ENCODE measurements at places on chromosomes 4 and X. TPM values are rescaled to one million over a fixed set of nuclear protein-coding genes. Genes with fewer than 3 reads are reported as not detected.

SHOX gene
- not detected for total RNA-seq

PNMA5 gene
- total RNA-seq: not detected

NHSL2 gene
- 12.3 TPM for total RNA-seq

FAM149A gene
- 9.8 TPM for total RNA-seq

TXK gene
- 8.1 TPM for total RNA-seq

PSMD10 gene
- total RNA-seq: 33.6 TPM

OTOP1 gene
- total RNA-seq: not detected

SPANXA1 gene
- total RNA-seq: not detected

CLTRN gene
- not detected for total RNA-seq

RAB41 gene
- total RNA-seq: not detected

RGN gene
- total RNA-seq: 4.7 TPM

EXOC1L gene
- not detected for total RNA-seq

MAGEE1 gene
- 3.4 TPM for total RNA-seq

ABLIM2 gene
- 15.5 TPM for total RNA-seq

- DNase-seq: no peak
These were observed 28.8 kb downstream of the ATP8A1 start for GRCh38 chr4:42627885-42628646.

DNA sequence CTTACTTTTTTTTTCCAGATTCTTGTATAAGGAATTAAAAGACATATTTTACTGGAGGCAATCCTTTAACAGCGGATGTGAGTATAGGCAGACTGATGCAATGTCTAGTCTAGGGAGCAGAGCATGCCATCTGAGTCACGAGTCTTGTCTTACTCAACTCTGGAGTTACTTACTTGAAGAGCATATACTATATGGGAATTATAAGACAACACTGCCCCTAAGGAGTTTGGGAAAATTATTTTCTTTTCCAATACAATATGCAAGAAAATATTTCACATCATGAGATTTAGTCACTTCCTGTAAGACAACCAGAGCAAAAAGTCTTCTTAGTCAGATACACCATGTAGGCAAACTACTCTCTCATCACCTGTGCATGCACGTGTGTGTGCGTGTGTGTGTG lies 537.3 kb upstream of the FTHL17 start:
- no peak for DNase-seq

GRCh38 chr4:117417856-117418255 lies 332.5 kb upstream of the TRAM1L1 start:
- no peak for DNase-seq

- DNase-seq: no peak
These were observed 607.5 kb downstream of the PACRGL start for GRCh38 chr4:21307709-21308108.

DNA sequence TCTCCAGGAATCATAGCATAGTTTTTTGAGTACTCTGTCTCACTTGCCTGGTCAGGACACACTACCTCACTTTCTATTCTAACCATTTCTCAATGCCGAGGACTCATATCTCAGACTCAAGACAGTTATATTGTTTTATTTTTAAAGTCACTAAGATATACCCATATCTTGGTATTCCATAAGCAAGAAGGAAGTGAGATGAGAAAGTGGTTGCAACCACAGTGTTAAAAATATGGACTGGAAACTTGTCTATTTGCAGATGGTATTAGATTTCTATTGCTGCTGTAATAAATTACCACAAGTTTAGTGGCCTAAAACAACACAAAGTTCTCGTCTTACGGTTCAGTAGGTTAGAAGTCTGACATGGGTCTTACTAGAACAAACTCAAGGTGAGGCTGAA lies 344.8 kb upstream of the MAGEB2 start:
- DNase-seq: no peak

- no peak for DNase-seq
These were observed 521.3 kb upstream of the ZFP42 start for GRCh38 chr4:187474238-187474637.

- no peak for DNase-seq
These were observed 121.1 kb downstream of the BANK1 start for GRCh38 chr4:101911616-101912015.

- DNase-seq: no peak
These were observed 29.5 kb downstream of the CCNQ start for GRCh38 chrX:153569475-153569874.

DNA sequence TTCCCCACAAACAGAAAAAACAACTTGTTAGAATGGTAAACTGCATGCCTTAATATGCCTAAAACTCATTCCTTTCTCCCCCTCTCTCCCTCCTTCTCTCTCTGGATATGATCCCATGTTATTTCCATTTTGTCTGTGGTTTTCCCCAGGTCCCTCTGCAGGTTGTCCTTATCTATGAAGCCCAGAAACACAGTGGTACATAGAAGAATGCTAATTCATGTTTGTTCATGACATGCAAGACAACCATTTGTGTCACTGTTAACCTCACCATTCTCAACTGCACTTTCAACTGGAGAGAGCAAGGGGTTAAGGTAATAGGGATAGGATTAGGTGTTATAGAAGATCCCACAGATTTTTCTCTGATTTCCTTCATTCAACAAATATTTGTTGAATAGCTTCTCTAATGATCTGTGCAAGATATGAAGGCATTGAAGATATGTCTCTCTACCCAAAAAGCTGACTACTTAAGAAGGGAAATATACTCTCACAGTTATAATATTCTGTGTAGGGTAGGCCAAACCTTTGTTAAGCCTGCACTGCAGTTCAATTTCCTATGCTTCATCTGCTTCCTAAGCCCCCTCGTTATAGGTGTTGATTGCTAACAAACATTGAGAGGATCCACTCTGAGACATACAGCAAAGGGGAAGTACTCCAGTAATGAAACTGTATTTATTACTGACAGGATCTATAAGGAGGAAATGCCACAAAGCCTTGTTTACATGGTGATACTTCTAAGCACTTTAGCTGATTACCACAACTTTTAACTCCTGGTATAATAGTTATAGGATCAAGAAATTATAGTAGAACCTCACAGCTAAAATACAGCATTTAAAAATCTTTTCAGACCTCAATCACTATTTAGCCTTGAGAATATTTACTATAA lies 96.1 kb downstream of the FRYL start:
- no peak for DNase-seq

DNA sequence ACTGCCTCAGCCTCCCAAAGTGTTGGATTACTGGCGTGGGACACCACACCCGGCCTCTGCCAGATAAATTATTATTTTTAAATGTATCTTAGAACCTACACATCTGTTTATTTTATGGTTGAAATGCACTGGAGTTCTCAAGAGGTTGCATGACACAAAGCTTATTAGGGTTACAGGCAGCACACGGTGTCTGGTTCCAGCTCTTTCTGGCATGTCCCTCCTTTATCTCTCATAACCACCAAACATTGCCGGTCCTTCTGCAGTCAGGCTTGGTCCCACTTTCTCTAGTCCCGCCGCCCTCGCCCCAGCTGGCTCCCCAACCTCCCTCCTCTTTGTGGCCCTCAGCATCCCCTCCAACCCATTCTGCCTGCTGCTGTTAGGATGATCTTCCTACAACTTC lies 39.7 kb upstream of the SPRY1 start:
- no peak for DNase-seq

DNA sequence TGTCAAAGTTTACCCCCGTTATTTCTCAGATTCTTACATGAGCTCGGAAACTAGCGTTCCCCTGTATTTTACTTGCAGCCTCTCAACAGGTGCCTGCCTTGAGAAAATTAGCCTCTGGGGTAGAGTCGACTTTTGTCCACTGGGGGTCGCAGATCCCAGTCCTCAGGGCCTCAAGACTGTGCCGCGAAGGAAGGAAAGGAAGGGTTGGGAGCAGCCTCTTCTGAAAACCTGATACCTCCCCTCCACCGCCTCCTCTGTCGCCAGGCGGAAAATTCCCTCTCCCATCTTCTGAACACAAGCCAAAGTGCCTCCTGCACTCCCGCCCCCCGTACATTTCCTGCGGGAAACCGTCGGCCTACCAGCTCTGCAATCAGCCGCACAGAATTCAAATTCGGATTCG lies 44.4 kb upstream of the TMSB15B start:
- DNase-seq: no peak

GRCh38 chr4:104574371-104574770 lies 79.7 kb upstream of the CXXC4 start:
- DNase-seq: no peak

DNA sequence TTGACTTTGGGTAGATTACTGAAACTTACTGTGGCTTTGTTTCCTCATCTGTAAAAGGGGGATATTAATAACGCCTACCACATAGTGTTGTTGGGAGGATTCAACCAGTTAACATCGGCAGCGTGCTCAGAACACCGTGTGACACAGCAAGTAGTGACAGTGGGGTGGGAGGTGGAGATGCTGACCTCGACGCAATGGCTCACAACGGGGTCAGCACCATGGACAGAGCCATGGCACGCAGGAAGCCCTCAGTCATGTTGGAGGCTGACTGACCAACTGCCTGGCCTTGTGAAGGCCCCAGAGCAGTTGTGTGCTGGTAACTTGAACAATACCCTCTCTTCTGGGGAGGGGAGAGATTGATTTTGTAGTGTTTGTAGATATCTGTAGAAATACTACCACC lies 93.2 kb downstream of the WFS1 start:
- DNase-seq: no peak

DNA sequence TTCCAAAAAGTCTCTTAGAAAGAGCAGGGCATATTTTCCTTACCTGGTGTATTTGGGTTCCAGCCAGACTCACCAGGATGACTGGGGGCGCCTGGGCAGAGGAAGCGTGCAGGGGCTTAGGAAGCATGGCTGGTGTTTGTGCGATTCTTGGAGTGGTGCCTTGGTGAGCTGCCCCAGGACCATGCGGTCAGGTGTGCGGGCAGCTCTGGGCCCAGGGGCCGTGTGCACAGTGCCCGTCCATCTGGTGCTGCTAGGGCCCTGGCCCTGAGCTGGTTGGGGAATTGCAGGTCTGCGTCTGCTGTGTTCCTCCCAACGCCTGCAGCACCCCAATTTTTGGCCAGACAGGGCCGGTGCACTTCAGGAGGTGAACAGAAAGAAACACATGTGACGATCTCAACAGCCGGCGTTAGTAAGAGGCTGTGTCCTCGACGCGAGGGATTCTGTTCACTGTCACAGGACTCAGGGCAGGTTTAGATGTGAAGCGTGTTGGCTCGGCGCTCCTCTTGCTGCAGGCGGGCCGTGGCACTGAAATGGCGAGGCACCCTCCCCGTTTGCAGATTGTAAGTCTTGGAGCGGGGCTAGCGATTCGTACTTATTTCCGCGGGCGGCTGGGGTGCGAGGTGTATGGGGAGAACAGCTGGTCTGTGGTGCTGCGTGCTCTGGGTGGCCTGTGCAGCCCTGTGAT lies 15.2 kb downstream of the RGS12 start:
- no peak for DNase-seq

DNA sequence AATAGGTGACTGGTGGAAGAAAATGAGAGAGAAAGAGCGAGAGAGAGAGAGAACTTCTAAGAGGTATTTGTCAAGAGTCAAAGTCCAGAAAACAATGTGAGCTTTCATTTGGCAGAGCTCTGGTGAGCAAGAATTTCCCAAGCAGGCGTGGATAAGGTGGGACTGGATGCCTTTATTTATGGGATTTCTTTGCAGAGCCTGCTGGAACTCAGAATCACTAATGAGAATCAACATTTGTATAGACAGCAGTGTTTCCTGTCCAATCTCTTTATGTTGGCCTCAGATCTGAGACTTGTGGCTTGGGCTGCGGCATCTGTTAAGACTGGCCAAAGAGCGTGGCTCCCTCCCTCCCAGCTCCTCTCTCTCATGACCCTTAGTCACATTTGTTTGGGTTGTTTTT lies 67.9 kb upstream of the TBL1X start:
- DNase-seq: no peak

- DNase-seq: no peak
These were observed 191.6 kb downstream of the ANAPC10 start for GRCh38 chr4:144906181-144906925.

- no peak for DNase-seq
These were observed 59.0 kb downstream of the SAT1 start for GRCh38 chrX:23841847-23842522.

DNA sequence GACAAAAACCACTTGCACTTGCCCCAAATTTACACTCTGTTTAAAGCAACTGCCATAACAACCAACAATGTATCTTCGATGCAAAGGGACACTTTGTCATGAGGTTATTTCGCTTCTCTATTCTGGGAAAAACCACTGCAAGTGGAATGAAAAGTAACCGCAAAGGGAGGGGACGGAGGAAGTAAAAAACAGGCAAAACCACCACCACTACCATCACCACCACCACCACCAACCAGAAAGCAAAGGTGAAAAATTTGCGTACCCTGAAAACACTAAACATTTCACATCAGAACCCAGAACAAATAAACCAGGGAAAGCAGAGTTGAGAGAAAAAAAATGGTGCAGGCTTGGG lies 1.2 kb upstream of the N4BP2 start:
- DNase-seq: no peak

GRCh38 chr4:47686294-47686872 lies 151.5 kb downstream of the CORIN start:
- no peak for DNase-seq

DNA sequence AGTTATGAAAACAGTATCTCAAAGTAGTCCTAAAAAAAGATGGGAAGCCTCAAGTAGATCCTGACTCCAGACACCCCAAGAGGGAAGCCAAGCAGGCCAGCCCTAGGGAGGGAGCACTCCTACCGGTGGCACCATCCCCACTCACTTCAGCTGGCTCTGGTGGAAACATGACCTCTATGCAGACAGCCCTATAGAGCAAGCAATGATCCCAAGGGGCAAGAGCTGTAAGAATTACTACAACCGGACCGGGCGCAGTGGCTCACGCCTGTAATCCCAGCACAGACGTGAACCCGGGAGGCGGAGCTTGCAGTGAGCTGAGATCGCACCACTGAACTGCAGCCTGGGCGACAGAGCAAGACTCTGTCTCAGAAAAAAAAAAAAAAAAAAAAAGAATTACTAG lies 5.7 kb downstream of the LETM1 start:
- DNase-seq: no peak

GRCh38 chrX:68944211-68944610 lies 115.4 kb downstream of the EFNB1 start:
- no peak for DNase-seq

GRCh38 chr4:41290479-41290878 lies 33.8 kb downstream of the UCHL1 start:
- no peak for DNase-seq
